ENCODE measurements at places on chromosomes 5 and 9.
A peak's percentile ranks its signal among the peaks of the same experiment; 100 is the strongest.

DNA sequence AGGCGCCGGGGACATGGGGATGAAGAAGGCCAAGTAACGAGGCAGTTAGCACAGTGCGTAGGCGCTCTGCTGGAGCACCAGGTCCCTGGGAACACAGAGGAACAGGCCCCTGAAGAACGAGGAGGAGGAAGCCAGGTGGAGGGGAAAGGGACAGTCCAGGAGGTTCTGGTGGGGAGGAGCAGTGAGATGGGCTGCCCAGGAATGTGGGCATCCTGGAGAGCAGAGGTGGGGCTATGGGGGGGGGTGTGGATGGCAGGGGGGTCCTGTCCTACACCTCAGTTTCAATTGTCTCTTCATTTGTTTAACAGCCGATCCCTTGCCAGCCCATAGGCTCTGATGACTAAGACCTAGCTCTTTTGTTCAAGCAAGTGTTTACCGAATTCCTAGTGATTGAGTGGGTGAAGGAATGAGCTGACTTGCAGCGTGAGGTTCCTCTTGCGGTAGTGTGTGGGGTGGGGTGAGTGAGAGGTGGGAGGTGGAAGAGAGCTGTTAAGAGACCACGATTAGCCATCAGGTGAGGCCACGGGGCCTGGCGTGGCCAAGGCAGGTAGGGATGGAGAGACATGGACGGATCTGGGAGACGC is 8.4 kb upstream of the PHYHD1 start:
- DNase-seq, result peak; percentile 83

DNA sequence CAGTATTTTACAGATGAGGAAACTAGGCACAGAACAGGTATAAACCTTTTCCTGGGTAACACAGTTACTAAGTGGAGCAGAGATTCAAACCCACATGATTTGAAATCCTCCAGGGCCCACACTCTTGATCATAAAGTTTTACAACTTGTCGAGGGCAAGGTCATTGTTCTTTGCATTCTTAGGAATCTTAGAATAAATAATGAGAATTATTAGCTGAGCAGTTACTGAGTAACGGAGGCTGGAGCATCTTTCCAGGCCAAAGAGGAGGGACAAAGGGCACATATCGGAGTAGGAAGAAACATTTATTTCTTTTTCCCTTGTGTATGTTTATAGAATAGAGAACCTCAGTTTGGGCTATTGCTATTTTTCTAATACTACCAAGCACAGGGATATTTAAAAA is 27.1 kb upstream of the F2R start:
- no peak for DNase-seq

DNA sequence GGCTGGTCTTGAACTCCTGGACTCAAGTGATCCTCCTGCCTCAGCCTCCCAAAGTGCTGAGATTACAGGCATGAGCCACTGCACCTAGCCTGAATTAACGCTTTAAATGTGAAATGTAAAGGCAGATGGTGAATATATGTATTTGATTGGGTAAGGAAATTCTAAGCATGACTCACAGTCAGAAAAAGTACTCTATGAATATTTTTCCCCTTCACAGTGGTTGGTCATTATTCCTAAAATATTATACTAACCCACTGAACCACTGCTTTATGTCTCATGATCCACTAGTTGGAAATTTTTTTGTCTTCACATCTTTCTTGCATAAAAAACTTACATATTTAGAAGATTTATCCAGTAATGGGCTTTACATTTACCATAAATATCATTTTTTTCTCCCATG is 14.5 kb upstream of the TENT4A start:
- no peak for DNase-seq

DNA sequence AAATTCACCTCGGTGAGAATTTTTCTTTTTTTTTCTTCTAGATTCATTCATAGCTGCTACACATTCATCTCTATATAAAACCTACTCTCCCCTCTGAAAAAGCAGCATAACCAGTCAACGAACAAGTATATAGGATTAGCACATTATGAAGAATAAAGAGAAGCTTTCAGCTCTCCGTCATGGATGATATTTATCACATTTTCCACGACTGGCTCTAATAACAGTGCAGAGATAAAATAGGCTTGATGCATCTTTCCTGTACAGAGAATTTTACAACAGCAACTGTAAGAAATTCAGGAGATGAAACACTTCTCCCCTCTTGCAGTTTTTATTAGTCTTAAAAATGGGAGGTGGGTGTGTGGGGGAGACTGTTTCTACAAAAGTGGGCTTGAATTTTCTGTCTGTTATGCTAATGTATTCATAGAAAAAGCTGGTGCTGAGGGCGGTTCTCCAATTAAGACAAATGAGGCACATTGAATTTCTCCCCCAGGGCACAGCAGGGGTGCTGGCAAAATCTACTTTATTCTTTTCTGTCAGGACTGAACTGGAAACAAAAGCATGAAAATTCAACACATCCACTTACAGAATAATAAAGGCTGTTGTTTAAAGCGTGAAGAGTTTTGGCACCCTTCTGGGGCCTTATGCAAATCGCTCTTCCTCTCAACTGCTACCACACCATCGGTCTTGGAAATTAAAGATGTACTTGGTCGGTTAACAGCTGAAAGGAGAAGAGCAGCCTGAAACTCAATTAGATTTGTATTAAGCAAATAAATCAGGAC is 233.9 kb upstream of the ZNF608 start:
- no peak for DNase-seq

GRCh38 chr5:153671653-153672346 is 181.3 kb downstream of the GRIA1 start:
- DNase-seq, result no peak

- peak; percentile 20 for DNase-seq
Measured at GRCh38 chr5:135034963-135035677, 1.1 kb upstream of the PITX1 start.

GRCh38 chr5:100615362-100615761 is 80.2 kb downstream of the FAM174A start:
- DNase-seq, result no peak

DNA sequence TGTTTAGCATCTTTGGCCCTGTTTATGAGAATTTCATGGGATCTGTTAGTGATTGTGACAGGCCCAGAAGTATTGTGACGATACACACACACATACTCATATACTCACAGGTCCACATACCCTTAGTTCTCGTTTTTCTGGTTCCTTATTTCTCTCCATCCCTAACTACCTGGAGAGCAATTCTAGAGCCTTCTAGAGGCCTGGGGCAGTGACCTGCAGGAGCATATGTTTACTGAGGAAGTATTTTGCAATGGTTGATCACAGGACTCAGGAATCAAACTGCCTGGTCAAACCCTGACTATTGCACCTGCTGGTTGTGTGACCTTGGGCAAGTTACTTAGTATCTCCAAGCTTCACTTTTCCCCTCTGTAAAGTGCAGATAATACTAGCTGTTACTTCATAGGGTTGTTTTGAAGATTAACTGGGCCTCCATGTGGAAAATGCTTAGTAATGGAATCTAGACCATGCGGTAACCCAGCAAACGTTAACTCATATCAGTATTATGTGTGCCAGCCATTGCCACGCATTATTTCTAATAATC is 8.7 kb downstream of the PAPPA start:
- DNase-seq, result peak; percentile 65

Measured in NCI-H226 (cell line).